ENCODE measurements at places on chromosomes 1 and 21.

DNA sequence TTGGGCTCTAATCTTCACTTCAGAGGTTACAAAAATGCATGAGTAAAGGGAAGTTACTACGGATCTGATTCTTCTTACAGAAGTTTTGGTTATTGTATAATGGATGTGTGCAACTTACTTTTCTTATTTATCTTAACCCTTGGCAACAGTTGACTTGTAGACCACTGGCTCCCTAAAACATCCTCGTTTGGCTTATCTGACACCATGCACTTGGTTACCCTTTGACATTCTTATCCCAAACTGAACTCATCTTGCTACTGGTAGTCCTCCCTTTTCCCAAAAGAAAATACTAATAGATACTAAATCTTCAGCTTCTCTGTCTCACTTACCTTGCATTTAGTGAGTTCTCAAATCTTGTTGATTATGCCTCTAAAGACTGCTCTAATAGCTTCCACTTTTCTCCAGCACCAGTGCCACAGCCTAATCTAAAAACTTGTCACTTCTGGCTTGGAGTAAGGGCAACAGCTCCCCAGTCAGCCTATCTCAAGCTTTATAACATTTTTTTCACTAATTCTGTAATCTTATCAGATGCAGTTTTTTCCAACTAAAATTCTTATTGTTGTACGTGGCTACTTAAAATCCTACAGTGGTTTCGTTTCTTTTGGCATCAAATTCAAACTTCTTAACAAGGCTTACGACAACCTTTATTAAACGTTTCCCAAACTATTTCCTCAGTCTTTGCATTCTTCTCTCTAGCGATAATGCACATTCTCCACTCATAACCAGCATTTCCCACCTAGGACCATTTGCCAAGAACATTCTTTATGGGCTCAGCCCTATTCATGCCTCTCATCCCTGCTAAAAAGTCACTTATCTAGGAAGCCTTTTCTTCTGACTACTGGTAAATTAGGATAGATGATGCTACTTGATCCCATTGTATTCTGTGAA lies 204.2 kb downstream of the KCNT2 start:
- no peak for DNase-seq

DNA sequence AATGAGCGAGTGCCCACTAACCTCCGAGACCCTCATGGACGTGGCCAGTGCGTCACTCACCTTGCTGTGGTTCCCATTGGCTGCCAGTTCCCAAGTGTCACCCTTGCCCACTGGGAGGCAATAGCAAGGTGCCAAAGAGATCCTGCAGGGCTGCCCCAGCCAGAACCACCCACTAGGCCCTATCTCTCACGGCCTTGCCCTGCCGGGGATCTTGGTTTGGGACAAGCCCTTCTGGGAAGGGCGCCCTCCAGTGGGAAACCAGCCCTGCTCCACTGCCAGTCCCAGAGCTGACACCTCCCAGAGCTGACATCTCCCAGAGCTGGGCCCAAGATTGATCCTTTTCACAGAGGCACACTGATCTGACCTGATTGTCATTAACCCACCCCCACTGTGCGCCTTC lies 2.1 kb upstream of the SELENON start:
- peak; percentile 54 for DNase-seq

- DNase-seq, result peak; percentile 57
Measured at GRCh38 chr1:115839029-115839678, 1.8 kb downstream of the NHLH2 start.

GRCh38 chr1:4137621-4138415 lies 237.7 kb upstream of the C1orf174 start:
- no peak for DNase-seq

DNA sequence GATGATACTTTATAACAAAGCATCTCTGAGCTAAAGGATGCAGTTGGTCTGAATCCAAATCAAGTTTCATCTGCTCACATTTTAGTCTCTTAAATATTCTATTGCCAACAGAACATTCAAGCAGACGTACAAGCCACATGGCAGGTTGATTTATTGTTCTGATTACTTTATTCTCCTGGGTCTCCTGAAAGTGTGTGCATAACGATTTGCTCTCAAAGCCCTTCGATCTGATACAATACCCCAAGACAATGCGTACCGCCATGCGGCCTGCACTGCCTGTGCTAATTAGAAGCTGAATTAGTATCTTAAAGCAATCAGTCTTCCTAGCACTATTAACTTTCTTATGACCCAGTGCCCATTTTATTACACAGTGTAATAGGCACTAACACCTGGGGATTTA lies 56.9 kb downstream of the FHAD1 start:
- no peak for DNase-seq

DNA sequence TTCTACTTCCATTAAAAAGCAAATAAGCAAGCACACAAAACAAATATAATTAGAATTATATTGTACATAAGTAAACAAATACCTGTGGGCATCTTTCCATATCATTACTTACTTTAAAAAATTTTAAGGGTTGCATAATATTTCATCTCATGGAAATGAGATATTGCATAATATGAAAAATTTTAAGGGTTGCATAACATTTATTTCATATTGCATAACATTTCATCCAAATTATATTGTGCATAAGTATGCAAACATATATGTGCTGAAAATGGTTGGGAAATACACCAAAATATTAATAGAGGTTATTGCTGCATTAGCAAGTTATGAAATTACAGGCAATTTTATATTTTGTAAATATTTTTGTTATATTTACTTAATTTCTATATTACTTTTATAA lies 213.7 kb downstream of the KCNH1 start:
- no peak for DNase-seq

Measured in foreskin fibroblast (primary cell).